ENCODE measurements at places on chromosomes 6 and 20.

DNA sequence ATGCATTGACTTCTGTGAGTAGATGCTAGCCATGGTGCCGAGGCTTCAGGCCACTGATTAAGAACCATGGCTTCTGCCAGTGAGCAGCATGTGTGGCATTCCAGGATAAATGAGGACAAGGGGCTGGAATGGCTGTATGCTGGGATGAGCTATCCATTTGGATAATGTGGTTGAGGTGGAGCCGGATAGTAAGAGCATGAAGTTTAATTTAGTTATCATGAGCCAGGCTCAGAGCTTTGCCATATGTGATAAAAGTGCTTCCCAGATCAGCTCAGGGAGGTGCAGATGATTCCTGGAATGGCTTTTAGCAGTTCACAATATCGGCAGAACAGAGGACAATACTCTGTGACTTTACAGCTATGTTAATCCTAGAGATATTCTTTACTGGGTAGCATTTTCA lies 34.6 kb upstream of the RNF8 start:
- DNase-seq, result no peak

- no peak for DNase-seq
Measured at GRCh38 chr6:5712349-5713215, 294.1 kb downstream of the NRN1 start.

GRCh38 chr6:37531437-37532036 lies 31.8 kb upstream of the CCDC167 start:
- DNase-seq, result no peak

GRCh38 chr6:121573481-121573880 lies 138.0 kb downstream of the GJA1 start:
- no peak for DNase-seq

GRCh38 chr6:8588176-8588575 lies 152.8 kb upstream of the SLC35B3 start:
- DNase-seq, result no peak

GRCh38 chr6:112574190-112574589 lies 227.1 kb downstream of the RFPL4B start:
- no peak for DNase-seq

DNA sequence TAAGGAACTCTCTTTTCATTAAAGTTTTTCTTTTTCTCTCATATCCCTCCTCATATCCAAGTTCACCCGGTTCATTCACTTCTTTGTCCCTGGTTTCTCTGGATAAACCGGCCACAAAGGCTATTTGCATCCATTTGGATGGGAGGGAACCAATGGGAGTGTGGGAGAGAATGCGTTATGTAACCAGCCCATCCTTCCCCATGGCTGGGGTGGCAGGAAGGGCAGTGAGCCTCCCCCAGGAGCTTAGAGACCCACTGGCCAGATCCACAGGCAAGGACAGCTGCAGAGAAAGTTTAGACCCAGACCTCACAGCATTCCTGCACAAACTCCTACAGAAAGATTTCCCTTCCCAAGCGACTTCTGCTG lies 10.7 kb downstream of the CASS4 start:
- DNase-seq, result no peak

DNA sequence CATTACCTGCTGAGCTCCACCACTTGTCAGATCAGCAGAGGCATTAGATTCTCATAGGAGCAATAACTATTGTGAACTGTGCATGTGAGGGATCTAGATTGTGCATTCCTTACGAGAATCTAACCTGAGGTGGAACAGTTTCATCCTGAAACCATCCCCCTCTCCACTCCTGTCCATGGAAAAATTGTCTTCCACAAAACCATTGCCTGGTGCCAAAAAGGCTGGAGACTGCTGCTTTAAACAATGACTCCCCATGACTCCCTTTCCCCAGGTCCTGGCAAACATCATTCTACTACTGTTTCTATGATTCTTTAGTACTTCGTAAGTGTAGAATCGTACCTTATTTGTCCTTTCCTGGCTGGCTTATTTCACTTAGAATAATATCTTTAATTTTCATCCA lies 9.7 kb upstream of the DYNLRB1 start:
- DNase-seq, result no peak

GRCh38 chr20:45420125-45420524 lies 4.2 kb downstream of the PIGT start:
- no peak for DNase-seq

- no peak for DNase-seq
Measured at GRCh38 chr6:1170794-1171193, 141.1 kb upstream of the FOXQ1 start.

GRCh38 chr20:24676978-24677370 lies 207.5 kb downstream of the SYNDIG1 start:
- DNase-seq, result no peak

GRCh38 chr20:47117371-47117770 lies 222.7 kb downstream of the EYA2 start:
- DNase-seq, result no peak

- DNase-seq, result no peak
Measured at GRCh38 chr6:126909493-126909892, 209.0 kb upstream of the RSPO3 start.

DNA sequence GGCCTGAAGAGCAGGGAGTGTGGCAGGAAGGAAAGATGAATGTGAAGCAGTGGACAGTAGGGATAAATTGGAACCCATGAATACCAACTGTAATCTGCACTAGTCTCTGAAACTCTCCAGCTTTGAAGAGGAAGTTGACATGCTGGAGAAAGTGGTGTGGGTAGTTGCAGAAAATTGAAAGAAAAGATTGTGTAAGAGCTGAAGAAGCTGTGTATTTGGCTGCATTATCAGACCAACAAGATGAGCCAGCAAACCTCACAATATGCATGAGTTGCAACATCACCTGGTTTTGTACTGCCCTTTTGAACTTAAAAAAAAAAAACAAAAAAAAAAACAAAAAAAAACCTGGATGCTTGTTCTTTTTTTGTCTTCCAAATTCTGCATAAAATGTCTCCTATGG lies 921.9 kb upstream of the EYS start:
- no peak for DNase-seq

DNA sequence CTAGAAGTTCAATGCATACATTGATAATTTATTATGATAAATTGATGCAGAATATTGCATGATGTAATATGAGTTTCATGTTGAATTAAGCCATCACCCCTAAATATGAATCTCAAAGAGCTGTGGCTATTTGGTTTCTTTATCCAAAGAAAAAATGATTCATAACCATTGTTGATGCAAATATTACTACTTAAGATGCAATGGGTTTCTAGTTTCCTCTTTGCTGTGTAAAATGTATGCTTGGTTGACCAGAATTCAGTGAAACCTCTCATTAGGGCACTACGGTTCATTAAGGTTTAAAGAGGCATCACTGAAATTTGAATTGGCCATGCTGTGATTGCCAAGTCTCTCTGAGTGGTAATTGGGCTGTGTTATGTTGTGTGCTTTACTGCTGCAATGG lies 492.5 kb upstream of the FLRT3 start:
- peak; percentile 27 for DNase-seq

- DNase-seq, result no peak
Measured at GRCh38 chr6:6351511-6352025, 31.1 kb upstream of the F13A1 start.

GRCh38 chr6:151036869-151037680 lies 171.6 kb downstream of the MTHFD1L start:
- DNase-seq, result no peak

GRCh38 chr6:66478705-66479104 lies 771.7 kb upstream of the EYS start:
- no peak for DNase-seq

DNA sequence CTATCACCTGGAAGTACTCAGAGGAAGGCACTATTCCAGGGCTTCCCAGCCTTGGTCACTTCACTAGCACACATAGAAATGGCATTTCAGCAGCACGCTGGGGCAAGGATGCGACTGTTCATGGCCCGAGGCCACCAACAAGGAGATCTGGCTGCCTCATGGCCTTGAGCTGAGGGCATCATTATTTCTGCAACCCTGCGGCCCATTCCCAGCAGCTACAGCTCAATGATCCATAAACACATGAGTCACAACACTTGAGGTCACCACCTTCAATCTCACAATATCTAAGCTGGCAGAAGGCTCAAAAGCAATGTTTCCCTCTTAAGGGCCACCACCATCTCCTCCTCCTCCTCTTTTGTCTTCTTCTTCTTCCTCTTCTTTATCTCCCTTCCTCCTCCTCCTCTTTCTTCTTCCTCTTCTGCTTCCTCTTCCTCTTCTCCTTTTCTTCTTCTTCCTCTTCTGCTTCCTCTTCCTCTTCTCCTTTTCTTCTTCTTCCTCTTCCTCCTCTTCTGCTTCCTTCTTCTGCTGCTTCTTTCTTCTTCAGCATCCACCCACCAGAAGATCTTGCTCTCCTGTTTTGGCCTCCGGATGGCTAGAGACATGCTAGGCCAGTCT lies 382.9 kb upstream of the CNR1 start:
- no peak for DNase-seq

- no peak for DNase-seq
Measured at GRCh38 chr20:46195264-46196036, 77.3 kb downstream of the CD40 start.

Measured in NCI-H1436 (cell line).